ENCODE measurements at places on chromosomes 11 and 22.

- no peak for DNase-seq
These were observed 40.3 kb downstream of the GALNT18 start for GRCh38 chr11:11581481-11581880.

DNA sequence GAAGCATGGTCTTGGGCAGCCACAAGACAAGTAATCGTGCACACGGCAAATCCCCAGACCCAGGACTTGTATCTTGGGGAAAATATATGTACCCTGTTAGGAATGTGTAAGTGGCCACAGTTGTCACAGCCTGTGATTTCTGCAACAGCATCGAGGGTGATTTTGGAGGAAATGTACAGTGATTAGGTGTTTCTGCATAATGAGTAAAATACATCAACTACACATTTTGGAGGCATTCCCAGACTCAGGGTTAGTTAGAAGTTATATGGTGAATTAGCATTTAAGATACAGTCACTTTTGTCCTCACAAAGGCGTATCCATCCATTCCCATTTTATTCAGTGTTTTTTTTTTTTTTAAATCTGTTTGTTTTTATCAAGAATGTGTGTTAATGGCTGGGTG is 28.4 kb downstream of the SUSD2 start:
- DNase-seq, result no peak

- no peak for DNase-seq
These were observed 71.0 kb downstream of the PARVA start for GRCh38 chr11:12448131-12448939.

DNA sequence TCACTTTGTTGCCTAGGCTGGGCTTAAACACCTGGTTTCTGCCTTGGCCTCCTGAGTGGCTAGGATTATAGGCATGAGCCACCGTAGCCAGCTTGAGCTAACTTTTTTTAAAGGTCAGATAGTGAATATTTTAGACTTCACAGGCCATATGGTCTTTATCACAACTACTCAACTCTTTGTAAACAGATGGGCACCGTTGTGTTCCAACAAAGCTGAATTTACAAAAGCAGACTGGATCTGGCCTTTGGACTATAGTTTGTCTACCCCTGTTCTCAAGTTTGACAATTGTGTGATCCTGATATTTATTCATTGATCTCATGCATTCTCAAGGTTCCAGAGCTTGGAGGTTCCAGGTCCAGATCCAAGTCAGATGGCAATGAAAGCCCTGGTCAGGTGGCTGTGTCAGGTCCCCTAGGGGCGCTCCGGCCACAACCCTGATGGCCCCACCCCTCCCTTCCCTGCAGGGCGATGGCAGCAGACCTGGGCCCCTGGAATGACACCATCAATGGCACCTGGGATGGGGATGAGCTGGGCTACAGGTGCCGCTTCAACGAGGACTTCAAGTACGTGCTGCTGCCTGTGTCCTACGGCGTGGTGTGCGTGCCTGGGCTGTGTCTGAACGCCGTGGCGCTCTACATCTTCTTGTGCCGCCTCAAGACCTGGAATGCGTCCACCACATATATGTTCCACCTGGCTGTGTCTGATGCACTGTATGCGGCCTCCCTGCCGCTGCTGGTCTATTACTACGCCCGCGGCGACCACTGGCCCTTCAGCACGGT is 15.8 kb downstream of the P2RY2 start:
- DNase-seq, result no peak

DNA sequence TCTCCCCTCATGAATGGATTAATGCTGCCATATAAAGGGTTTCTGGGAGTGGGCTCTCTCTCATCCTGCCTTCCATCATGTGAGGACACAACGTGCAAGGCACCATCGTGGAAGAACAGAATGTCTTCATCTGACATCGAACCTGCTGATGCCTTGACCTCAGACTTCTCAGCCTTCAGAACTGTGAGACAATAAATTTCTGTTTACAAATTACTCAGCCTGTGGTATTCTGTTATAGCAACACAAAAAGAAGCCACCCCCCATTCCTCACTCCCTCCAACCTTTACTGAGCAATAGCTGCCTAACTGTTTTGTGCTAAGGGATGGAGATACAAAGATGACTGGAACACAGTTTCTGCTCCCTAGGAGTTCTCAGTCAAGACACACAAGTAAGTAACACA is 106.1 kb upstream of the PLET1 start:
- no peak for DNase-seq

- no peak for DNase-seq
These were observed 31.9 kb upstream of the UPB1 start for GRCh38 chr22:24463071-24463760.

- DNase-seq, result no peak
These were observed 270.7 kb upstream of the SYN3 start for GRCh38 chr22:33328789-33329296.

DNA sequence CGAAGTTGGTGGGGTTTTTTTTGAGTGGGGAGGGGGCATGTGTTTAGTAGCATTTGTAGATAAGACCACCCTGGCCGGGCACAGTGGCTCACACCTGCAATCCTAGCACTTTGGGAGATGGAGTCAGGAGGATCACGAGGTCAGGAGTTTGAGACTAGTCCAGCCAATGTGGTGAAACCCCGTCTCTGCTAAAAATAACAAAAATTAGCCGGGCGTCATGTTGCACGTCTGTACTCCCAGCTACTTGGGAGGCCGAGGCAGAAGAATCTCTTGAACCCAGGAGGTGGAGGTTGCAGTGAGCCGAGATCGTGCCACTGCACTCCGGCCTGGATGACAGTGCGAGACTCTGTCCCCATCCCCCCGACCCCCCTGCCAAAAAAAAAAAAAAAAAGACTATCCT is 34.6 kb downstream of the CECR2 start:
- no peak for DNase-seq

DNA sequence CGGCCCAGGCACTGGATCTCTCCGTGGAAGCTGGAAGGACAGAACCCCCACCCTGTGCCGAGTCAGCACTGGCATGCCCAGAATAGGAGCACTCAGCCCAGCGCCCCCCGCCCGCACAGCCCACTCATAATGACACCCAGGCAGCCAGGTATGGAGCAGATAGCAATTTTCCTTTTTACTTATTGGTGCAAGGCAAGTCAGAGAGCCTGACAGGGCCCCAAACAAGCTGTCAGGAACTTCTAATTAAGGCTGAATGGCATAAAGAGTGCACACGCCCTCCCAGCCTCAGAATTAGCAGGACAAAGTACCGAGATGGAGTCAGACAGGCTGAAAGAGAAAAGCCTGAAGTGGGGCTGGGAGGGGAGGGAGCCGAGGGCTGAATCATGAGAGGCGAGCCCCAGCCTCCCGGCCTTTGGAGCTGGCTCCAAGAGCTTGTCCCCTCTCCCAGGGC is 76.9 kb downstream of the DSCAML1 start:
- DNase-seq, result no peak

DNA sequence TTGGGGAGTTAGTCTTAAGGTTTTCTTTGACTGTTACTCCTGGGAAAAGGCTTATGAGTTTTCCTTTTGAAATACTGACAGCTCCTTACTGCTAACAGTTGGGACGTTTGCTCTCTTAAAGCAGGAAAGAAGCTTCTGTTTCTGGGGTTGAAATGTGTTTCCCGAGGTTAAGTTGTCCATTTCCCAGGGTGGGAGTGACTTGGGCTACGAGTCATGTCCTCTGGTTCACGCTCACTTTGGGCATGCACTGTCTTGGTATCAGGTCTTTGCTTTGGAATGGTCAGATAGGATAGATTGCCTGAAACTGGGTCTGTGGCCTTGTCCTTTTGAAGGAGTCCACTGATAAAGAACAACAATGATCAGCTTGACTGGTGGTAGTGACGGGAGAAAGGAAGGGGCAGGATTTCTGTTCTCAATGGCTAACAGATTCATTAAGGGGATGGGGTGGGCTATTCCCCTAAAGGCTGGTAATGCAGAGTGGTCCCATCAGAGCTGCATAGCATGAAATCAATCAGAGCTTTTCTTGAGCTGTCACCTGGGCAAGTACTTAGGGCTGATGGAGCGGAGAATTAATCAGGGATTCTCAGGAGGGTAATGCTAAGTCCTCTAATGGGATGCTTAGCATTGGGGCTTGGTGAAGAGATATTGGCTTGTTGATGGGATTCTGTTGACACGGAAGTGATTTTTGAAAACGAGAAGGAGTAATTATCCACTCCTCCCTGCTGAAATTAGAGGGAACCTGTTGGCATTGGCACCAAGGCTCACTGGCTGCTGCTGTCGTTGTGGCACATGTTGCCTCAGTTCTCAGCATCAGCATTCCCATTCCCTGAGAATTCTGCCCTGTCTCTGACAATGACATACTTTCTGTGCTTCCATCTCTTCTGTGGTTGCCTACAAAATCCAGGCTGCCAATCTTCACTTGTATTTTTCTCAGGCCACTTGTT is 81.6 kb downstream of the TEAD1 start:
- DNase-seq, result no peak

DNA sequence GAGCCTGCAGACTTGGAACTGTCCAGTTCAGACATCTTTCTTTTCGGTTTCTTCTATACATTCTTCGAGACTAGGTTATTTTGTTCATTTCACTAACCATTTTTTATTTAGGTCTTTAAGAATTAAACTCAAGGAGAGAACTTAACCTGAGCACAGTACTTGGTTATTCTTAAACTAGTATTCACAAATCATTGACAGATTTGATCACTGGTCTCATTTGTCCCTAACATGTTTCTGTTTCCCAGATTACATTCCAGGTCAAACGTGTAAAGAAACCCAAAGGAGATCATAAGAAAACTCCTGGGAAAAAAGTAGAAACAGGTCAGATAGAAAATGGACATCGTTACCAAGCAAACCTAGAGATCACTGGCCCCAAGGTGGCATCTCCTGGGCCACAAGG is 85.1 kb downstream of the TTC17 start:
- no peak for DNase-seq

- peak; percentile 76 for DNase-seq
These were observed 9.1 kb downstream of the BACE1-AS start for GRCh38 chr11:117300283-117300663.

GRCh38 chr22:32557444-32557843 is 82.8 kb downstream of the FBXO7 start:
- DNase-seq, result no peak

GRCh38 chr11:128697645-128698174 is 3.8 kb downstream of the FLI1 start:
- no peak for DNase-seq

- no peak for DNase-seq
These were observed 75.4 kb upstream of the SYT13 start for GRCh38 chr11:45361551-45361950.

DNA sequence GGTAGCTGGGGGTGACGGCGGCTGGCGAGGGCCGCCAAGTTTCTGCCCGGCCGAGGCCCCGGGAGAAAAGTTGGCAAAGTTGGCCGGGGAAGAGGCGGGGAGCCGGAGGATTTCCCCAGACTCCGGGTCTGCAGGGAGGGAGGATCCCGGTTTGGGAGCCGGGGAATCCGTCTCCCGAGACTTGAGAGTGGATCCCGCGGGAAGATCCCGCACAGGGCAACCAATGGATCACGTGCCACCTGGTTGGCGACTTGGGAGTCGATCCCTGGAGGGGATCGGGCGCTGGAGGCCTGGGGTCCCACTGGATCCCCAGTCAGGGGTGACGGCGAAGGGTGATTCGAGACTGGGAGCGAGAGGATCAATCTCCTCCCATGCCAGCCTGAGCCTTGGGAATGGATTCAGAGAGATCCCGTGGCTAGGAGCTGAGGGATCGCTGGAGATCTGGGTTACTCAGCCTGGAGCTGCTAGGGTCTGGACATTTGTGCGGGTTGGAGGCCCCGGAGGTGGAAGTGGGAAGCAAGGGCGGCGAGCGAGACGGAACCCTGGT is 394 bp downstream of the KIAA1671 start:
- peak; percentile 87 for DNase-seq

DNA sequence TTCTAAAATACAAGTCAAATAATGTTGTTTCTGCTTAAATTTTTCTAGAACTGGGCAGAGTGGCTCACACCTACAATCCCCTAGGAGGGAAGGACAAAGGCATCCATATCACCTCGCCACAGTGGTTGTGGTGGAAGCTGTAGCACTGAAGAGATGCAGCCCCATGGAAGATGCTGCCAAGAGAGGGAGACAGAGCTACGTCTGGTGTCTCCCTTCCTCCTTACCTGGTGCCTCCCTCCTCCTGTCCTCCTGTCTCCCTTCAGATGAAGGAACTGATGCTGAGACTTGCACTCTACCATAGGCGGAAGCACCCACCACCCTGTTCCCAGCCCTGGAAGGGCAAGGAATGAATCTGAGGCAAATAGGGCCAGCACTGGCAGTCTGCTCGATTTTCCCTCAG is 22.3 kb downstream of the MMP27 start:
- no peak for DNase-seq

GRCh38 chr11:8177136-8177535 is 8.3 kb upstream of the RIC3 start:
- DNase-seq, result no peak

- DNase-seq, result no peak
These were observed 2.3 kb downstream of the NARS2 start for GRCh38 chr11:78572394-78572793.

DNA sequence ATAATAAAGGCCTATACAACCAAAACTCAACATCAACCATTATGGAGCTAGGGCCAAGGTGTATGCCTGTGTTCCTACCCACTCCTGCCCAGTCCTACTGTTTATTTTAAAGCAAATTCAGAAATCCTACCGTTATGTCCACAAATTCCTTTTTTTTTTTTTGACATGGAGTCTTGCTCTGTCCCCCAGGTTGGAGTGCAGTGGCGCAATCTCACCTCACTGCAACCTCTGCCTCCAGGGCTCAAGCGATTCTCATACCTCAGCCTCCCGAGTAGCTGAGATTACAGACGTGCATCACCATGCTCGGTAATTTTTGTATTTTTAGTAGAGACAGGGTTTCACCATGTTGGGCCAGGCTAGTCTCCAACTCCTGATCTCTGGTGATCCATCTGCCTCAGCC is 3.1 kb upstream of the CPT1A start:
- no peak for DNase-seq

DNA sequence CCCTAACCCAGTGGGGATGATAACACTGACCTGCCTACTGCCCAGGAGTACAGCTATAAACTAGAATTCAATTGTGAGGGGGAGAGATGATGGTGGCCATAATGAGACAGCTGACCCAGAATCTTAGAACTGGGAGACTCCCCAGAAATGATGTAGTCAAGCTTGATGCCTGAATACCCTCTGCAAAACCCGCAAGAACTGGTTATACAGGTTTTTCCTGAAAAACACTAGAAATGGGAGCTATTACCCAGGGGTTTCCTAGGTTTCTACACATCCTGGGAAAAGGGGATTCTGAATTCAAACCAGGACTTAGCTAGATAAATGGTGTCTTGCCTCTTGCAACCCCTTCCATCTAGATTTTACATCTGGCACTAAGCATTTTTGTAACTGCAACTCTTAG is 113.8 kb upstream of the NARS2 start:
- DNase-seq, result no peak

DNA sequence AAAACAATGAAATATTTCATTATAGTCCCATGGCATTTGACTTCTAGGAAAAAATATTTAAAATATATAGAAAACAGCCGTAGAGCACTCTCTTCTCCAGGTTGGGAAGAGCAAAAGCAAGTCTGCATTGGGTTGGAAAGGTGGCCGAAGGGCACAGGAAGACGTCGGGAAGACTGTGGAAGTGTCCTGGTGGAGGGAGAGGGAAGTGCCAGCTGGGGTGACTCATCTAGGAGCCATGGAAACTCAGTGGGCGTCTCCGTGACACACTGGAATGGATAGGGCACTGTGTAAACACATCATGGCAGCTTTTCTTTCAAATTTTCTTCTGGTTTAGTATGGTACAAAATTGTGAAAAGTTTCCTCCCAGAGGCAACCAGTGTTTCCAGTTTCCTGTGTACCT is 12.7 kb downstream of the GTPBP1 start:
- DNase-seq, result peak; percentile 60

GRCh38 chr22:43147821-43148220 is 3.5 kb upstream of the TSPO start:
- DNase-seq, result no peak

GRCh38 chr11:61892085-61892370 is 683 bp upstream of the FADS3 start:
- no peak for DNase-seq

GRCh38 chr11:74023276-74023675 is 14.4 kb upstream of the UCP3 start:
- DNase-seq, result no peak

All from pancreas (tissue), 10 donors.